Hippocampal formation (tissue), 2 donors: ENCODE measurements at places on chromosomes 4 and X.

DNA sequence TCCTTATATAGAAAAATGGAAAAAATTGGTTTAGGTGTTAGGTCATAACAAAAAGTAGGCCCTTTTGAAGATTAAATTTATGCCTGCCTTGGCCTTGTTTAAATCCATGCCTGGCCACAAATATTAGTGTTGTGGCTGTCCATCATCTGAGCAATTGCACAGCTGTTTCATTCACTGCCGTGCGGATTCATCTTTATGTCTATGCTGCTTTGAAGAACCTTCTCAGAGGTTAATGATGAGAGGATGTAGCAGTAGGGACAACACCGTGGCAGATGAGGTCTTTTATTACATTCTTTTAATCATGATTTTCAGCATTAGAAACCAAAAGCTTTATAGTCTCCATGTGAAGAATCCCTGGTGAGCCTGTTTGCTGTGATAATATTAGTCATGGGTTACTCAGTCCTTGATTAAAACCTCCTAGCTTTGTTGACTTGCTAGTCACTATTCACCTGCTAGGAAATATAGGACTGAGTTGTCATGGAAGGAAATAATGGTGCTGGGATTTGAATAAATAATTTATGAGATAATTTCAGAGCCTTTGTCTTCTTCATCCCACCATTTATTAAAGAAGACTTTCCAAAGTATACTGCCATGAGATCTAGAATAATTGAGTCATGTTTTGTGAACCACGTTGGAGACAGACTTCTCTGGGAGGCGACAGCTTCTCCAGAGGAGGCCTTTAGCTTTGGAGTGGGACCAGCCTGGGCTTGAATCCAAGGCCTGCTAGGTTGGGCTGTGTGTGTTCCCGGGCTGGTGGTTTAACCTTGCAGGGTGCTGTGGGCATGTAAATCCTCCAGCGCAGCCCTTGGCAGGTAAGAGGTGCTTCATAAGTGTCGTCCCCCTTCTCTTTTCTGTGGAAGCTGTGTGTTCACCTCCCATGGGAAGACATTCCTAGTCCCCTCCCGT is 53.5 kb downstream of the PTTG2 start:
- no peak for DNase-seq

DNA sequence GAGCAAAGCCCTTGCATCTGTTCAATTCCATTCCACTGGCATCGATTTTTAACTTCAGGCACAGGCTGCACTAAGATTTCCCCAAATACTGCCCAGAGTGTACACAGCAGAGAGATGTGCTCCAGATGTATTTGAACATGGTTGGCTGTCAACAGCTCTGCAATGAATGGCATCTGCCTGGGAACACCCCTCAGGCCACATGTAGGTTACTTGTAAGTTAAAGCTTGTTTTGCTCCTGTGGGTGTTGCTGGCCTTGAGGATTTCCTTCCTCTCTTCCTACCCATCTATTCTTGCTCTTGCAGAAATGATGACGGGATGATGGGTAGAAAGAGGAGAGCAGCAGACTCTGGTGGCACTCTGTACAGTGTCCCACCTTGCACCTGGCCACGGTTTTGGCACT is 69.3 kb upstream of the HELT start:
- DNase-seq, result no peak

DNA sequence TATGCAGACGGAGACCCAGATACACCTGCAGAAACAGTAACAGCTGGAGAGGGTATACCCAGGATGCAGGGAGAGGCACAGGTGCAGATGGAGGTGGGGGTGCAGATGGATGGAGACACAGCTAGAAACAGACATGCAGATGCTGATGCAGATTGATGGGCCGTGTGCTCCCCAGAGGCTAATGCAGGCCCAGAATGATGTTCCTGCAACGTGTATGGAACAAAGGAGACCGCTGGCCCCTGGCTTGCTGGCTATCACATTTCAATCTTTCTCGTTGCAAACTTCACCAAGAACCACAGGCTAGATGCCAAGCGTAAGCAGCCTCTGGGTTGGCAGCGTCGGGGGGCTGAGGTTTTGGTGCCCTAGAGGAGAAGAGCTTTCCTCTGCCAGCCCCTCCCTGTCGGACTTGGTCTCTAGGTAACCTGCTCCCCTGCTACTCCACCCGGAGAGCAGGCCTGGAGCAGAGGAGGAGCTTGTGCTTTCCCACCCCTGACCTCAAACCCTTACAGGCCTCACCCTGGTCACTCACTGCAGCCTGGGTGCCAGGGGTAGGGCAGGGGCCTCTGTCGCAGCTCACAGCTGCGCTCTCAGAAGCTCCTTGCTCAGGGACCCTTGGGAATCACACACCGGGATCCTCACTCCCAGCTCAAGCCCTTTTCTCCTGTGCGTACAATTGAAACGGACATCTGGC is 69.0 kb upstream of the PSAPL1 start:
- no peak for DNase-seq

- no peak for DNase-seq
Measured at GRCh38 chr4:136113921-136114320, 1418.4 kb downstream of the PCDH18 start.

DNA sequence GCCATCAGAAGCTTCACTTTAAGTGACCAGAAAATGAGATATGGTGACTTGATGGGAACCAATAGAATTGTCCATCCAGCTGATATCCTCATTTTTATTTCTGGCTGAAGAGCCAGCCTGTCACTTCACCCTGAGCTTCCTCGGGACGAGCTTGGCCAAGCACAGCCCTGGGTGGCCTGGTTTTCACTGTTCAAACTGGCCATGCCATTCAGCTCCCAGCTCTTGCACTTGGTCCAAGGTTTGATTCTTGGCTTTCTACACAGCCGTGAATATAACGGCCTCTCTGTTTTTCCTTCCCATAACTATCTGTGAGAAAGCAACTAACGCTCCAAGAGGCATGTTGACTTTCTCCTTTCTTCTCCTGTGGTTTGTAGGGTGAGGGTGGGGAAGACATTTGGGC is 71.9 kb downstream of the LIMCH1 start:
- no peak for DNase-seq

DNA sequence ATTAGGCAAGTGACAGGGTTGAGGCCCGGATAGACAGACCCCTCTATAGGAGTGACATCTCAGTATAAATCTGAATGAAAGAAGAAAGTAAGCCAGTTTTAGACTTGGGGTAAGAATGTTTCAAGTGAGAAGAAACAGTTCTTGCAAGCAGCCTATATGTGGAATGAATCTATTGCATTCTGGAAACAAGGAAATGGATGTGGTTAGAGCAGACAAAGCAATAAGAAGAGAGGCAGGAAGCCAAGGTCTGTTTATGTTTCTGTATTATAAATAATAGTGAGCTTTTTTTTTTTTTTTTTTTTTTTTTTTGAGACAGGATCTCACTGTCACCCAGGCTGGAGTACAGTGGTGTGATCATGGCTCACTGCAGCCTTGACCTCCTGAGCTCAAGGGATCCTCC is 255.8 kb downstream of the UNC5C start:
- DNase-seq, result no peak

- no peak for DNase-seq
Measured at GRCh38 chrX:145002771-145003170, 244.5 kb upstream of the SPANXN1 start.
